Frontal cortex (tissue), 4 donors: ENCODE measurements at places on chromosomes 7 and 10. TPM values are rescaled to one million over a fixed set of nuclear protein-coding genes. Genes with fewer than 3 reads are reported as not detected.

GRCh38 chr7:2104107-2104710, 128.5 kb downstream of the MAD1L1 start:
- peak; percentile 92 for DNase-seq

DNA sequence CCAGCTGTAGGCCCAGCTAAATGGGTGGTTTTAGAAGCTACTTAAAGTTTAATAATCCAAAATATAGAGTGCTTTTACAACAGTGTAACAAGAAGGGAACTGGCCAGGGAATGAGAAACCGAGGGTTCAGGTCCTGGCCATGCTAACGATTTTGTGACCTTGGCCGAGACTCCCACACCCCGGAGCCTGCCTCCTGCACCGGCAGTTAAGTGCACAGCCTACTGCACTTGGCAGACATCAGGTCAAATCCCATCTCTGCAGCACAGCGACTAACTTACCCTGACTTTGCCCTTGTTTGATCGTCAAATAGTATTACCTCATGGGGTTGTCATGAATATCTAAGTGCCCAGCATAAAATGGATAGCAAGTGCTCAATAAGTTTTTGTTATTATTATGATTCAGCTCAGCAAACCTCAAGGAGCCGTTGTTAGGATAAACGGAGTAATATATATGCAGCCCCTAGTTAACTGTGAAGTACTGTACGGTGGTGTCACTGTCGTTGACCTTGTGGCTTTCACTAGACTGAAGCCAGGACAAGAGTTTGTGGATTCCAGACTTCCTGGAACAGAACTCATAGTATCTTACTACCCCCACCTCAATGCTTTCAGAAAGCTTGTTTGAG, 35.5 kb downstream of the LYZL1 start:
- DNase-seq: no peak

GRCh38 chr7:7051206-7051877, 131.0 kb upstream of the C1GALT1 start:
- no peak for DNase-seq

GRCh38 chr10:2974503-2975207, 92.7 kb upstream of the PFKP start:
- DNase-seq: no peak

DNA sequence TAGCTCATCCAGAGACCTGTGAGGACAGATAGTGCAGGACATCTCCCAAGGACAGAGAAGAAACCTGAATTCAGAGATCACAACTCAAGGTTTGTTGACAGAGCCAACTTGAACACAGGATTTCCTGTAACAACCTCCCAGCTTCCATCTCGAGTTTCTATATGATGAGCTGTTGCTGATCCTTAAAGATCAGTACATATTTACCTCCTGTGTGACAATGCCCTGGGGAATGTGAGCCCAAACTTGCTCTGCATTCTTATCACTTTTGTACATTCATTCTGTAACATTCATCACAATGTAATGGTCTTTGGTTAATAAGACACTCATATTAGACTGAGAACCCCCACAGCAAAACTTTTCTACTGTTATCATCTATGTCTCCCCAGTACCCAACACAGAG, 468.6 kb downstream of the XPNPEP1 start:
- no peak for DNase-seq

DNA sequence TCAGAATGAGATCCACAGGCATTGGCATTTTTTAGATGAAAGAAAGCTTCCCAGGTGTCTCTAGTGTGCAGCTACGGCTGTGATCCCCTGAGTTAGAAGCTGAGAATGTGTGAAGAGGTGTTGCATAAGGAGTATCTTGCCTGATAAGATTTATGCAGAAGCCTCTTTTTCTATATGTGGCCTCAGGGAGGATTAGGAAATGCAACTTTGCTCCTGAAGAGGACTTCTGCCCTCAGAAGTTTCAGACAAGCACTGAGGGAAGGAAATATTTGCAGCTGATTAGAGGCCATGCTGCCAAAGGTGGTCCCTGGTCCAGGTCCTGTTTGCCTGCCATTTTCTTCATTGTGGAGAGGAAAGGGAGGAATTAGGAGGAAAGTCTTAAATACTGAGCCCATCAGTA, 551.8 kb downstream of the PHTF2 start:
- DNase-seq: no peak

- no peak for DNase-seq
Observed at GRCh38 chr10:129915526-129916378, 48.3 kb downstream of the EBF3 start.

GRCh38 chr10:22681783-22682183, 32.6 kb downstream of the PIP4K2A start:
- DNase-seq: no peak

- no peak for DNase-seq
Observed at GRCh38 chr7:33973231-33974015, 68.1 kb downstream of the BMPER start.

DNA sequence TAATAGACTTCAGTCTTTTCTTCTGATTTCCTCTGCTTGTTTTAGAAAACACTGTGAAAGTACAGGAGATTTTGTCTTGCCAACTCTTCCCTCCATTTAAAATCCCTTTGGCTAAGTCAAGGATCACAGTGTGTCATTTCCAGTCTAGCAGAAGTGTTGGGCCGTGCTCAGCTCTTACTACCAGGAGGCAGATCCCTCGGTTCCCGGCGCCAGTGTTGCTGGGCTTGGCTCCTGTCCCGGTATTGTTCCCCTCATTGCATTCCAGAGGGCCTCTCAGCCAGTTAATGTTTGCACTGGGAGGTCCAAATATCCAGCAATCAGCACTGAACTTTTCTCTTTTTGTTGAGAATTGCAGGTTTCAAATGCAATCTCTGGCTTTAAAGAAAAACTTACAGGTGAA, 612.1 kb upstream of the MGMT start:
- DNase-seq: peak; percentile 32

- no peak for DNase-seq
Observed at GRCh38 chr7:150992833-150993302, 2.1 kb downstream of the NOS3 start.

DNA sequence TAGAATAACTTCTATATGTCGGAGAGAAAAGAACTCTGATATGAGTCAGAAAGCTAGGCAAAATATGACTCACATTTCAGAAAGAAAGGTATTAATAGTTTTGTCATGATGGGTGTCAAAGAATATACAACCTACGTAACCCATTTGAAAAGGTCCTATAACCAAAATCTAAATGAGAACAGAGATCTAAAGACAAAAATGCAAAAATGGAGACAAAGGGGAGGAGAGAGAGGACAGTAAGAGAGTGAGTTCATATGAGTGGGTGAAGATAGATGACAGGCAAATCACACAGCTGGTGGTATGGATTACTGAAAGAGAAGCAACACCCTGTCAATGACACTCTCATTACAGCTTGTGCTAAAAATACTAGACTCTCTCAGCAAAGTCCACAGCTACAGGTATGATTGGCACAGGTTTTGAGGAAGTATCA, 25.6 kb downstream of the ANKMY2 start:
- DNase-seq: no peak

- no peak for DNase-seq
Observed at GRCh38 chr7:106566196-106566595, 94.8 kb downstream of the CCDC71L start.

DNA sequence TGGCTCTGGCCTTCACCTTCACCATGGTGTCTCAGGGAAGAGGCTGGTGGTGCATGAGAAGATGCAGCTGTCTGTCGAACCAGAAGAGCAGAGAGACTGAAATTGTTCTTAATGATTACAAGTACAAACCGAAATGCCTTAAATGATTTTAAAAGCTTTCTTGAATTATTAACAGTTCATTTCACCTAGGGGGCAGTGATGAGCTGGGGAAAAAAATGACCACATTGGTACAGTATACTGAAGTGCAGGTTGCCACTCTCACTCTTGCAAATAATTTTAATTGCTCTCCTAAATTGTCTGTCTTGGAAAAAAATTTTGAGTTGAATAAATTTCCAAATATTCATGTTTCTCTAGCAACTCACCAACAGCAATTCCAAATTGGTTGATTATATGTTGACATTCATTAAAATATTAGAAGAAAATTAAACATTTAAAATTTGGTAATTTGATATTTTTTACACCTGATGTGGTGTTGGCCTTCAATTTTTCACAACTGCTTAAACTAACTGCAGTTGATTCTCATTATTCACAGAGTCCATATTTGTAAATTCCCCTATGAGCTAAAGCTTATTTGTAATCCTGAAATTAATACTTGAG, 692.6 kb downstream of the ZWINT start:
- DNase-seq: no peak

DNA sequence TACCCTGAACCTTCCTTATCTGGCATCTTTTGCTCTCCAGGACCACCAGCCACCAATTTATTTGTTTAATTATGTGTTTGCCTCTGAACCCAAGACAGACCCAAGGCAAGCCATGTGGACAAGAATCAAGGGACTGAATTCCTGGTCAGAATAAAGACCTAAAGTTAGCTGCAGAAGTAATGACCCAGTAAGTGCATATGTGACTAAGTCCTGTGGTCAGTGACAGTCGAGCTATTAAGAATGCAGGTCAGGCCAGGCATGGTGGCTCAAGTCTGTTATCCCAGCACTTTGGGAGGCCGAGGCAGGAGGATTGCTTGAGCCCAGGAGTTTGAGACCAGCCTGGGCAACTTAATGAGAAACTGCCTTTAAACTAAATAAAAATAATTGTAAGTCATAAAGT, 139.4 kb downstream of the CCDC71L start:
- DNase-seq: no peak

DNA sequence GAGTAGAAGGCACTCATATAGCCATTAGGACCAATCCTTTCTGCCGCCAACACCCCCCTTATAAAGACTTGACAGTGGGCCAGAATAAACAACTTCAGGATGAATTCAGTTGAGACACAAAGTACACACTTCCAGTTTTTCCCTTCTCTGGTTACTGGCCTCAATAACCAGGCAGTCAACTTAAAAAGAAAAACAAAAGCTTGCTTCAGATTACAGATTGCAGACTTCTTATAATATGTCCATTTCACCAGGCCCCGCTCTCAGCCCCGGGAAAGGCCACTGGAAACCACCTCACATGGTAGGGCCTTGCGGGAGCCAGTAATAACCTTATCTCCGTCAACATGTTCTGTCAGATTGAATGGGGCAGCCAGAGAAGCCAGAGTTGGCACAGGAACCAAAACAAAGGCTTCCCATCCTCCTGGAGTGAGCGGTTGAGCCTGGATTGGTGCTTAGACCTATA, 108.8 kb downstream of the EGFR start:
- DNase-seq: no peak

- no peak for DNase-seq
Observed at GRCh38 chr10:108167766-108168165, 1003.3 kb upstream of the SORCS1 start.

- peak; percentile 64 for DNase-seq
Observed at GRCh38 chr7:48088559-48089045, 463 bp upstream of the UPP1 start.

DNA sequence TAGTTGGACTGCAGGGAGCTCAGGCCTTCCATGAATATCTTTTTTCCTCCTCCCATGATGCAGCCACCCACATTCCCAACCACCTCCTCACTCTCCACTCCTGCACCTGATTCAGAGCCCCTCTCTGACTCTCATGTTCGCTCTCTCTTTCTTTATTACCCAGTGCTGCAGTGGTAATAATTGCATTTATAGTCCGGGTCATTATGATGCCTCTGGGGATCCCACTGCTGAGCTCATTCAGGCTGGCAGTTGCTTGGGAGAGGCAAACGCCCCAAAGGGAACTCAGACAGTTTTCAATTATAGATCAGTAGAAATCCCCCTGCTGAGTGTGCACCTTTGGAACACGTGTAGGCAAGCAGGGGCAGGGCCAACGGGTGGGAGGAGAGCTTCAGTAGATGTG, 953.0 kb downstream of the GRID1 start:
- no peak for DNase-seq

DNA sequence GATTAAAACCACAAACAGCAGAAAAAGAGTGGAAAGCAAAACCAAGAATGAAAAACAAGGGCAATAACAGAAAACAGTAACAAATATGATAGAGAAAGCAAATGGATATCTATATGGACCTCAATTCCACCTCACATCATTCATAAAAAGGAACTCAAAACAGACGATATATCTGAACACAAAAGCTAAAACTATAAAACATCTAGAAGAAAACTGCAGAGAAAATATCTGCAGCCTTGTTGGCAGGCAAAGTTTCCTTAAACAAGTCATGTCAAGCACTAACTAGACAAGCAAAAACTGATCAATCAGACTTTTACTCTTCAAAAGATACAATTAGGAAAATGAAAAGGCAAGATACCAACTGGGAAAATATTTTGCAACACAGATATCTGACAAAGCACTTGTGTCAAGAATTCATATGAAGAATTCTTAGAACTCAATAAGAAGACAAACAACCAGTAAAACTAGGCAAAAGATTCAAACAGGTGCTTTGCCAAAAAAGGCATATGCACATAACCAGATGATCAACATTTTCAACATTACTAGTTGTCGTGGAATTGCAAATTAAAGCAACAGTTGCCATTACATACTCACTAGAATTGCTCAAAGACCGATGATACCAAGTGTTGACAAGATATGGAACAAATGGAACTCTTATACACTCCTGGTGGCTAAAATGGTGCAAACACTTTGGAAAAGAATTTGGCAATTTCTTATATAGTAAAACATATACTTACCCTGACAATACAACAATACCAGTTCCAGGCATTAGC, 25.9 kb upstream of the ZMIZ1 start:
- DNase-seq: no peak

- DNase-seq: no peak
Observed at GRCh38 chr7:15515252-15515651, 46.6 kb downstream of the AGMO start.

INHBA gene
- total RNA-seq: 12.6 TPM

SHTN1 gene
- total RNA-seq: 50.5 TPM

PWWP2B gene
- 9.4 TPM for total RNA-seq

SPAG6 gene
- total RNA-seq: 0.41 TPM

IGFBP3 gene
- total RNA-seq: 6.1 TPM

WDFY4 gene
- total RNA-seq: 0.41 TPM

TAF3 gene
- total RNA-seq: 2.4 TPM

REEP3 gene
- 17.9 TPM for total RNA-seq

NEUROD6 gene
- total RNA-seq: 653 TPM

ADIRF gene
- total RNA-seq: 0.41 TPM

ADAM8 gene
- total RNA-seq: 1.2 TPM
